ENCODE measurements at places on chromosomes 2 and 18. TPM values are rescaled to one million over a fixed set of nuclear protein-coding genes. Genes with fewer than 3 reads are reported as not detected.
A peak's percentile ranks its signal among the peaks of the same experiment; 100 is the strongest.

Gene FAM237A
- total RNA-seq, result not detected

Gene FEV
- not detected for total RNA-seq

Gene UGT1A4
- not detected for total RNA-seq

Gene ACMSD
- total RNA-seq, result not detected

Gene DCDC2C
- total RNA-seq, result not detected

Gene FOXI3
- total RNA-seq, result 0.14 TPM

Gene AGPS
- total RNA-seq, result 64.4 TPM

Gene NT5DC4
- not detected for total RNA-seq

Gene RBKS
- 1.6 TPM for total RNA-seq

Gene KLF11
- 27.4 TPM for total RNA-seq

- DNase-seq, result no peak
These were observed 51.2 kb downstream of the MAP3K20 start for GRCh38 chr2:173126819-173127218.

DNA sequence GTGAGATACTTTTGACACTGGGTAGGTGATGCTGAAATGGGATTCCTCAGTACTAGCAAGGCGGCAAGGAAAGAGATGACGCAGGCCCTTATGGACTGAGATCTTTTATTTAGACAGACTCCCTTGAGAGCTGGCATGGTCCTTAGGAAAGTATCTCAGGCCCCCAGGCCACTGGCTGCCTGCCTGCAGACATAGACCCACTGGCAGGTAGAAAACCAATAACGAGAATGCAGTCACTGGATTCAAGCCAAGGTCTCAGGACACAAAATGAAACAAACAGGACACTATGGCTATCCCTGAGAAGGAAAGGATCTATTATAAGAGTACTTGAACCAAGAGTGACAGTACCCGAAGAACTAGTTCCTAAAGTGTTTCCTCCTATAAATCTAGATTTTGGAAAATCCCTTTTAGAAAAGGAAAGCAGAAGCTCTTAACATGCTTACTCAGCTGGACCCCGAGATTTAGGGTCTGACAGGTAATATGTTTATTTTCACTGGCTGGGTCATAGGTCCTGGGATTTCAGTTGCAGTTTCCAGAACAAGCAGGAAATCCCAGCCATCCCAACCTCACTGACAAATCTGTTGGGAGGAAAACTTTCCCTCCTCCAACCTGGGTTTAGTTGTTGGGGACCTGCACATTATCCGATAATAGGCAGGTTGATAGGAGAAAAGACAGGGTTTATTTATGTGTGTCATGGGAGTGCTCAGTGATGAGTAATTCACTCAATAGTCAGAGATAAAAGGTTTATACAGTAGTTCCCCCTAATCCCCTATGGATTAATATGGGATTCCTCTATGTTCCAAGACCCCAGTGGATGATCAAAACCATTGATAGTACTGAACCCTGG lies 44.5 kb downstream of the COMMD1 start:
- DNase-seq, result no peak

GRCh38 chr2:119064567-119064966 lies 94.0 kb downstream of the C1QL2 start:
- no peak for DNase-seq

DNA sequence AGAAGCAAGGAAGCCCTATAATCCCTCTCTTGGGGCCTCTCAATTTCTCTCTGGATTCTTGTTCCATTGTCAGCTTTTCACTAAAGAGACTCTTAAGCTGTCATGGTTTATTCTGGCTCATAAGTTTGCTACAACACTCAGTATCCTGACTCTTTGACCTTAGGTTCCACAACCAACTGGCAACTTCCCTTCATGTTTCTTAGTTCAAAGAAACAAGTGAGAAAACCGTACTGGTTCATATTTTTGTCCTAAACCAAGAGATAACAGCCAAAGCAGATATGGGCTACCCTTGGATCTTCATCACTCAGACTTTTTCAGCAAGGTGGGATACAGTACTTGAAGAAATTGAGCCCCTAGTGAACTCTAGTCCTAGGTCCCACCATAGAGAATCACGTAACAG lies 109.9 kb upstream of the CRIM1 start:
- DNase-seq, result no peak

- no peak for DNase-seq
These were observed 99.7 kb upstream of the SERTAD2 start for GRCh38 chr2:64753399-64753798.

DNA sequence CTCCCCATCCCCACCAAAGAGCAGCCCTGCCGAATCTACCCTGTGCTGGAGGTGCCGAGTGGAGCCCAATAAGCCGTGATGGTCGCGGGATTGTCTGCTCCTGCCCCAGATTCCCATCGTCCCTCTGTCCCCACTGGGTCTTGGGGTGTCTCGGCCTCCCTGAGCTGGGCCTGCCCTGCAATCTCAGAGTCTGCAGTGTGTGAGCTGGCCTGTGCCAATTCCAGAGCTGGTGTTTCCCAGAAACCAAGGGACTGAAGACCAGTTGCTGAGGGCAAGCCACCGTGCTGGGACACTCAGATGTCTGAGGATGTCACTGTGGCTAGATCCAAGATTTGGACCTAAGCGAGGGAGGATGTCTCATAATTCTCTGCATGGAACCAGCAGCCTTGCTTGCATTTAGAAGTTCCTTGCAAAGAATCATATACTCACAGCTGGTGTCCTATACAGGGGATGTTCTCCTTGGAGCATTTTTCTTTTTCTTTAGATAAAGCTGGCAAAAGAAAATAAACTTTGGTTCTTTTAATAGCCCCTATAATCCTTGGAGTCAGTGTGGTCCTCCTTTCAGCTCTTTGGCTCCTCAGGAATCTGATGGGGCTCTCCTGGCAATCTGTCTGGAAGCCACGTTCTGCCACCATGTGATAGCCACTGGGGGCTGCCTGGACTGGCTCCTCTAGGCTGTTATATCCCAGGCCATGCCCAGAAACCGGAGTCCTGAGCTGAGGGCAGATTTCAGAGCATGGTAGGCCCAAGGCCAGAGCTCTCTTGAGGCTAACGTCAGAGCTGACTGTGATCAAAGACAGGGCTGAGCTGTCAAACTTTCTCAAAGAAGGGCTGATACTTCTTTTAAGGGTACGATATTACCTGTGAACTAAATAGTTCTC lies 140.1 kb upstream of the HAAO start:
- DNase-seq, result no peak

DNA sequence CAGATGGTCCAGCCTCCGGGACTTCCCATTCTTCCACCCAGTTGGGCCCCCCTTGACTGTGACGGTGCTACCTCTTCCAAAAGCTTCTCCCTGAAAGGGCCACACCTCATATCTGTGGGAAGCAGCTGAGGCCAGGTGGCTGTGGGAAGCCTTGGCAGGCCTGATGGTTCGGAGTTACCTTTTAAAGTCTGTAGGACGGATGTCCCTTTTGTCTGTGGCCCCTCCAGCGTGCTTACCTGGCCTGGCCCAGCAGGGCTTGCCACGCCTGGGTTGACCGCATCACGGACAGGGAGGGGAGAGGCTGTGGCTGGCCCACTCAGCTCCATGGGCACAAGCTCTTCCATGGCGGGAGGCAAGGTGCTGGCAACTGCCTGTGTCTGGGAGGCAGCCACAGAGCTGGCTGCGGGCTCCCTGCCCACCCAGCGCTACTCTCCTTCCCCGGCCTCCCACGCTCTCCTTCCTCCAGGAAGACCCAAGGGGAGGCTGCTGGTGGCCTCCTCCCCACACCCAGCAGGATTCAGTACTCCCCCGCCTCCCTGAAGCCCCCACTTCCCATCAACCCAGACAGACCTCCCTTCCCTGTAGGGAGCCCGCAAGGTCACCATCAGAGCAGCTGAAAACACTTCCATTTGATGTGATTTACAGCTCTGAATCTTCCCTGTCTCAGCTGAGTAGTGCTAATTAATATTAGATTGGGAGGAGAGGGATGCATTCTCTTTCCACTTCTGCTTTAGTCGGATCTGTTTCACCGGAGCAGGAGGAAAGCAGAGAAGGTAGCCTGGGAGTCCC lies 52.8 kb downstream of the EDAR start:
- no peak for DNase-seq

GRCh38 chr2:127416506-127417001 lies 1.7 kb upstream of the PROC start:
- no peak for DNase-seq

GRCh38 chr2:36490749-36491148 lies 107.2 kb downstream of the FEZ2 start:
- DNase-seq, result no peak

- DNase-seq, result peak; percentile 64
These were observed 236.2 kb downstream of the ETAA1 start for GRCh38 chr2:67633212-67633856.

GRCh38 chr2:79729532-79729931 lies 216.7 kb downstream of the CTNNA2 start:
- DNase-seq, result no peak

DNA sequence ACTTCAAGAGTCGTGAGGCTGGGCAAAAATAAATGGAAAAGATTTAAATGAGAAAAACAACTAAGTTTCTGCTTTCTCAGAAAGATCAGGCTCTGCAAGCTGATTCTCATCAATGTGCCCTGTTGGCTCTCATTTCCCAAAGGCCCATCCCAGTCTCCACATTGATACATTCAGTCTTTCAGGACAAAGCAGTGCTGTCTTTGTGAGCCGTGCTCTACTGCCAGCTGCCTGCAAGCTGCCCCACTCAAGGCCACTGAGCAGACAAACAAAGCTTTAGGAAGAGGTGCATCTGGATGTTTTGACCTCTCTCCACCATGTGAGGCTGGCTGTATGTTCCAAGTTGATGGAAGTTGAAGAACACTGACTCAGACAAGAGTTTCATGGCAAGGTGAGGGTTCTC lies 48.8 kb downstream of the FSHR start:
- DNase-seq, result no peak

- no peak for DNase-seq
These were observed 13.0 kb downstream of the KANSL1L start for GRCh38 chr2:210158236-210158635.

- DNase-seq, result no peak
These were observed 94.9 kb upstream of the TWSG1 start for GRCh38 chr18:9239720-9240119.

GRCh38 chr2:209160800-209161588 lies 262.9 kb upstream of the MAP2 start:
- DNase-seq, result no peak

DNA sequence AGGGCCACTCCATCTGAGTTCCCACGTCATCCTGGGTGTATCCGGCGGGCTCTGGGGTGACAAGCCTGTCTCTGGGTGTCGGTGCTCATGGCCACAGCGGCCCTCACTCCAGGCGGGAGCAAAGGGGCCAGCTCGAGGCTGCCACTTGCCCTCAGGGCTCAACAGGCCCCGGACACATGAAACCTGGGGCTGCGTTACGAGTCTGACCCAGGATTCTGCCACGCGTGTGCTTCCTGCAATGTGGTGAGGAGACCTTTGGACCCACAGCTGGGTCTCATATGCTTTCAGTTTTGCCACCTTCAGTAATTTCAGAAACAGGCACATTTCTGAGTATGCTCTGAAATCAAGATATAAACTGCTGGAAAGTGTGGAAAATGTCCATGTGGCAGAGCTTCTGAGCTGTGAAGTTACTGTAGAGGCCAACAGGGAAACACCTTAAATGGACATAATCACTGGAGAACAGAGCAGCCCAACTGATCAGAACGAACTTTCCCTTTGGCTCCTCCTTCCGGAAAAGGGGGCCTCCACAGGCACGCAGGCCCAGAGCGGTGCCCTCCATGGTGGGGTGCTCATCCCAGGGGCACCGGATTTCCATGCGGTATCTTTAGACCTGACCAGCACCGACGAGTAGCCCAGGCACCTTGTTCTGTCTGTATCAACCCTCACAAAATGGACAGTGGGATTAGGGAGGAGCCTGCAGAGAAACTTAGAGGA lies 14.1 kb downstream of the PER2 start:
- no peak for DNase-seq

DNA sequence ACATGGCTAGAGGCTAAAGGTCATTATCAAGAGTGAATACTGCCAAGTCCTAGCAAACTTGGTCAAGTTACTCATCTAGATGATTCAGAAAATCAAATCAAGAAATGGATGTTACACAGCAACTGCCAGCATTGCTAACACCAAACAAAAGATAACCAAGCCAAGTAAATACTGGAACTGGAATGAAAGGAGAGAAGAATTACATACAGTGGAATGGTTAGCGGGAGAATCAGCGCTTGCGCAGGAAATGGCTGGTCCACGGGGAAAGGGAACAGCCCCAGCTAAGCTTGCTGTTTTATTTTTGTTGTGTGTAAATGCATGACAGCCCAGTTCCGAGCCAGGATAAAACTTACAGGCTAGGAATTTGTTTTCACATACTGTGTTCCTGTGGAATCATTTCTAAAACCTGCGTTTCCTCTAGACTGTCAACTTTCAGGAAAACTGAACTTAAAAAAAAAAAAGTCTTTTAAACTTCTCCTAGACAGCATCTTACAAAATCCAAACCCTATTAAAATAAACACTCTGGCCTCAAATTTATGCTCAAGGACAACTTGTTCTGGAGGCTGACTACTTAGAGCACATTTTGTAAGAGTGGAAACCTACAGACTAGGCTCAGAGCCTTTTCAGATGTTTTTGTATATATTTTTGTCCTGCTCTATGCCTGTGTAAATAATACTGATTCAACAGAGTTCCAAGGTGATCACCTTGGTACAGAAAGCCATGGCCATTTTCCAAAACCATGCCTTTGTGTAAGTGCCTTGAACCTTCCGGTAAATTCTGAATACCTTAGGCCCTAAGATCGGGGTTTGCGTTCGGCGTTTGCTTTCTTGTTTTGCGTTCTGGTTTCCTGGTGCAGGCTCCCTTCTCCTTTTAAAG lies 30.7 kb upstream of the TXNDC2 start:
- DNase-seq, result peak; percentile 54

DNA sequence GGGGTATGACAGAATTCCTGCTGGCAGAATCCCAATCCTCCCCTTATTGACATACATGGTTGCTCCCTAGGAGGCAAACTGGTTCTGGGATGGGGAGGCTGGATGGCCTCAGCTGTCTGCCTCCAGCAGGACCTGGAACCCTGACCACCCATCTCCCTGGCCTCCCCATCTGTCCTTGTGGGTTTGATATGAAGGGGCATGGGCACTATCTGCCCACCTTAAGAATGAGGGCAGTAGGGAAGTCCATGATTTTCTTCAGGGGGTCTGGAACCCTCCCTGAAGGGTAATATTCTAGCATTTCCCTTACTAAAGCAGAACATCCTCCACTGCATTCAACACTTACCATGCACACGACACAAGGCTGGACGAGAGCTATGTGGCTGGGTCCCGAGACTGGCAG lies 113.6 kb downstream of the VAPA start:
- peak; percentile 15 for DNase-seq

DNA sequence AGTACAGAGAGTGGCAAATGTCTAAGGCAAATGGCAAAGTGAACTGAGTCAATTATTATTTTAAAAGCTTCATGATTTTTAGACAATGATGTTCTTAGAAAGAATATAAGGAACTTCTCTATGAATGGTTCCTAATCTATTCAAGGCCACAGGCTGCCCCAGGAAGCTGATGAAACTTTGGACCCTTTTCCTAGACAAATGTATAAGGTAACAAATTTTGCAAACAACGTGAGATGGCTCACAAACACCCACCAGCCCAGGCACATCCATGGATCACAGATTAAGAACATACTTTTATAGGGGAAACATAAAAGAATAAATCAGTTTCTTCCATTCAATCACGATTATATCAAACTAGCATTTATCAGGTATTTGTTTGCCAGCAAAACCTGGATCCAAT lies 659.0 kb downstream of the IRS1 start:
- DNase-seq, result no peak

GRCh38 chr2:58845011-58845410 lies 603.9 kb upstream of the FANCL start:
- no peak for DNase-seq

Measured in uterus (tissue), 4 donors.